OCI-M1 (cell line): ENCODE measurements at places on chromosomes 2 and 18.
A peak's percentile ranks its signal among the peaks of the same experiment; 100 is the strongest.

DNA sequence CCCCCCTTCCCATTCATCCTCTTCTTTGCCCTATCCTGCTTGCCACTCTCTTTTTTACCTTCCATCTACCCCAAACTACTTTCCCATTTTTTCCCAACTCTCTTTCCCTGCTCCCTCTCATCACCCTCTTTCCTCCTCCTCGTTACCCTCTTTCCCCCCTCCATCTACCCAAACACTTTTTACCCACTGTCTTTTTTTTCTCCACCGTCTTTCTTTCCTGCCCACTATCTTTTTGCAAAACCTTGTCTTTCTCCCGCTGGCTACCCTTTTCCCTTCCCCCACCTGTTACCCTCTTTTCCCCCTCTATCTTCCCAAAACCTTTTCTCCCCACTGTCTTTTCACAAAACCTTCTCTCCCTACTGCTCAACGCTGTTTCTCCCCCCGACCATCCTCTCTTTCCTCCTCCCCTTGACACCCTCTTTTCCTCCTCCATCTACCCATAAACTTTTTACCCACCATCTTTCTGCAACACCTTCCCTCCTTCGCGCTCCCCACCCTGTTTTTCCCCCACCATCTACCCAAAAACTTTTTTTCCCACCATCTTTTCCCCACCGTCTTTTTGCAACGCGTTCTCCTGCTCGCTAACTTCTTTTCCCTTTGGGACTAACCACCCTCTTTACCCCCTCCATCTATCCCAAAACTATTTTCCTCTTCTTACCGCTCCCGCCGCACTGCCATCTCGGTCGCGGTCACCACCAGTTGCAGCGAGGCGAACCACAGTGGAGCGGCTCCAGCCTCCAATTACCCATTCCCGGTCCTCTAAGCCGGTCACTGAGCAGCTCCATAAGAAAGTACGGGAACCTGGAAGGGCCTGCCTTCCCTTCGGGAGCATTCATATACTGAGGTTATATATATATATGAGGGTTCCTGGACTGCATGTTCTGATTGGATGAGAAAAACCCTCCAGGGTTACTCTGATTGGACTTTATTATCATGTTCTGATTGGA lies 15.0 kb downstream of the CCDC74A start:
- no peak for DNase-seq

DNA sequence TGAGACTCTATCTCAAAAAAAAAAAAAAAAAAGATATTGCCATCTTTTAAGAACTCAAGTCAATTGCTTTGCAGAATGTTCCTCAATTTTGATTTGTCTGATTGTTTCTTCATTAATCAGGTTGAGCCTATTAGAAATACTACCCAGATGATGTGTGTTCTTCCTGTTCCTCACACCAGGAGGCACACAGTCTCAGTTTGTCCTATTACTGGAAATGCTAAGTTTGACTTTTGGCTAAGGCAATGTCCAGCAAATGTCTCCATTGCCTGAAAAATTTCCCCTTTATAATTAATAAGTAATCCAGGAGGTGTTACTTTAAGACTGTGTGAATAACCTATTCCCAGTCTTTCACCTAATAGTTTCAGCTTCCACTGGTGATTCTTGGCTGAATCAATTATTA lies 28.4 kb downstream of the BOLA3 start:
- peak; percentile 24 for DNase-seq

- no peak for DNase-seq
Observed at GRCh38 chr2:54370405-54371104, 85.6 kb upstream of the SPTBN1 start.

DNA sequence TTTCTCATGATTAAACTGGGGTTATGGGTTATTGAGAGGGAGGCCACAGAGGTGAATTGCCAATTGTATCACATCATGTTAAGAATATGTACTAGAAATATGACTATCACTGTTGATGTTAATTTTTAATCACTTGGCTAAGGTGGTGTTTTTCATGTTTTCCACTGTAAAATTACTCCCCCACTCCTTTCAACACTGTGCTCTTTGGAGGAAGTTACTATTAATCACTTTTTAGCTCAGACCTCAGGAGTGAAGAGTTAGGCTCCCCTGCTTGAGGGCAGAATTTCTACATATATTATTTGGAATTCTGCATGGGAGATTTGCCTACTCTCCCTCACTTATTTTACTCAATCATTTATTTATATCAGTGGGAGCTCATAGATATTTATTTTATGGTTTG lies 76.0 kb upstream of the OSR1 start:
- no peak for DNase-seq

- peak; percentile 16 for DNase-seq
Observed at GRCh38 chr2:207253666-207254345, 88.1 kb upstream of the KLF7 start.

DNA sequence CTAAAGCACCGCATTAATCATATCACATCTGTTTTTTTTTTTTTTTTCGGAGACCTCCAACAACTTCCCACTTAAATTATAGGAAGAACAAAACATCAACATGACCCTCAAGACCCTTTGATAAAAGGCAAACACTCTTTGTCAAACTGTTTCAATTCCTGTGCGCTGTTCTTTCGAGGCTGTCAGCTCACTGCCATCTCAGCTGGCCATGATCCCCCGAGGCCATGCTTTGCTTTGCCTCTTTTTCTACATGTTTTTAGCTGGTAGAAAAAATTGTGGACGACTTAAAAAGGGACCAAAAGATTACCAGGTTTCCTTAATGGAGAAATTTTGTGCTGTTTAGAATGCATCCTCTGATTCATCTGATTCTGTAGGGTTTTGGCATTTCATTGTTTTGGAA lies 138.2 kb downstream of the DPP10 start:
- no peak for DNase-seq

DNA sequence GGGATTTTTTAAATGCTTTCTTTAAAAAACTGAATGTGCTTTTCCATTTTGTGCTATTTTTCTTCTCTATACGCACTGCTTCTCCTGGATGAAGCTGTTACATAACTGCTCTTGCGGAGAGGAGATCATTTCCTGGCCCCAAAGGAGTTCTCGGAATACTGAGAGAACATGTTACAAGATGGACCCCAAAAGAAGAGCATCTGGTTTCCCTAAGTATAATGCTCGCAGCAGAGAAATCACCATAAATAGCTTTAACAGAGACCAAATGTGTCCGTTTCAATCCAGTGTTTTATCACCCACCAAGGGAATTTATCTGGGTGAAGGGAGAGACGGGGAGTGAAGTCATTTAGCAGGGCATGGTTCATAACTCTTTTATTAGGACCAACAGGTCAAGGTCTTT lies 80.1 kb downstream of the RBM43 start:
- no peak for DNase-seq

- DNase-seq = no peak
Observed at GRCh38 chr2:241656190-241656741, 18.8 kb downstream of the ATG4B start.

DNA sequence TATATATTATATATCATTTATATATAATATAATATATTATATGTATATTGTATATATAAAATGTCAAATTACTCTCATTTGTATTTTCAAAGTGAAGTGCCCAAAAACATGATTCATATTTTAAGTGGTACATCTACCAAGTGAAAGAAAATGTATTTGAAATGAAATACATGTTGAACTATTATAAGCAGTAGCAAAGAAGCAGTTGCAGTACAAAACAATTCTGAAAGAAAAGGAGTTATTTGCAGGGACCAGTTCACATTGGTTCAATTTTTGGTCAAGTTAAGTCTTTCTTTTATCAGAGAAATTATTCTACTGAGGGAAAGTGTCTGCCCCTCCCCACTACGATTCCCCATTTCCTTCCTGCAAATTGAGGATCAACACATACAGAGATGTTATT lies 51.9 kb downstream of the APLF start:
- DNase-seq = no peak

- no peak for DNase-seq
Observed at GRCh38 chr18:74226156-74226555, 65.6 kb downstream of the CYB5A start.

DNA sequence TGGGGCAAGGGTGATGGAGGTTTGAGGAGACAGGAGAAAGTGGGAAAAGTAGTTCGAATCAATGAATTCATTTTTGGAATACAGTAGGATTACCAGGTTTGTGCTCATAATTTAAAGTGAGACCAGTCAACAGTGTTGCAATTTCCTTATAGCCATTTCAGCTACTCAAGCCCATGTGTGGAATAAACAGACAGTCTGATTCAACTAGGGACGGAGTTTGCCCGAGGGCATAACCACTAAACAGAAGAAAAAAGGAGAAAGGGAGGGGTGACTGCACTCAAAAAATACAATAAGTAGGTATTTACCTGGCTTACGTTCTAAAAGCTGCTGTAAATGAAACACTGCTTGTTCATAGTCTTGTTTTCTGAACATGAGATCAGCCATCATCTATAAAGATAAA lies 55.2 kb downstream of the TTC21B start:
- DNase-seq = no peak

- DNase-seq = no peak
Observed at GRCh38 chr2:170774074-170774473, 3.9 kb downstream of the ERICH2 start.

GRCh38 chr18:48857023-48857694 lies 93.6 kb downstream of the SMAD7 start:
- no peak for DNase-seq

DNA sequence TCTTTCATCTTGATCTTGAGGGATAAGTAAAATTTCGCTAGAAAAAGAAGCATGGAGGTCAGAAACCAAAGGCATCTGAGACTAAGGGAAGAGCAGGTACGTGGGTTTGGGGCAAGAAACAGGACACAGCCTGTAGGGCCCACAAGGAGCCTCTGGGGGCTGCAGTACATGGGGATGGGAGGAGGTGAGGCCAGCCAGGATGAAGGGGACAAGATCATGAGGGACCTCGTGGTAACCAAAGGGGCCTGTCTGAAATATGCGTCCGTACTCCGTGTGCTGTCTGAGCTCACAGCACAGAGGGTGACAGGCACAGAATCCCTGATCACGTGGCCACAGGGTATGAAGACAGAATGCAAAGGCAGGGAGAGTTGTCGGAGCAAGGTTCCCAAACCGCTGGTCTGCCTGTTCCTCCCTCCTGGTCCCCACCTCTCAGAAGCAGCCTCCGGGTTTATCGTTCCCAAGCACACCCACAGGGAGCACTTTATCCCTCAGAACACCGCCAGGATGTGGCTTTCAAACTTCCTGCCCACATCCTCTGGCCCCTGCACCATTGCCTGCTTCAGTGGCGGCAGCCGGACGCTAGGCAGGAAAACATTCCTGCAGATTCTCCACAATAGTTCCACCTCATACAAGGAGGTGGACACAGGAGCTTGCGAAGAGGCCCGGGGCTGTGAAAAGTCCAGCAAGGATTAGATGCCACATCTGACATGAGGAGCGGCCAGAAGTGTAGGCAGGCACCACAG lies 12.0 kb downstream of the TMEM163 start:
- peak; percentile 67 for DNase-seq

DNA sequence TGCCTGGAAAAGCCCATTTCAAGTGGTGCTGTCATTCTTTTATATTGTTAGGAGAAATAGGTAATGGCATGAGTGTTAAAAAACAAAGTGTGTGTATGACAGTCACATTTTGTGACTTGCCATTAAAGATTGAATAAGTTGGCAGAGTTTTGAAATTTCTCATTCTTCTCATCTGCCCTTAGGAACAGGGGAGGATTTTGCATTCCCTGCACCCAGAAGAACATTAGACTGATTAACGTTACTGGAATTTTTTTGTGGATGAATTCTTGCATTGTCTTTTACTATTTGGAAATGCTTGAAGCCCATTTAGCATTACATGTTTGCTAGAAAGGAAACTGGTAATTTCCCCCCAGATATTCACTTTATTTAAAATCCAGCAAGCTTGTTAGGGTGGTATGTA lies 162.2 kb downstream of the BABAM2 start:
- DNase-seq = no peak

DNA sequence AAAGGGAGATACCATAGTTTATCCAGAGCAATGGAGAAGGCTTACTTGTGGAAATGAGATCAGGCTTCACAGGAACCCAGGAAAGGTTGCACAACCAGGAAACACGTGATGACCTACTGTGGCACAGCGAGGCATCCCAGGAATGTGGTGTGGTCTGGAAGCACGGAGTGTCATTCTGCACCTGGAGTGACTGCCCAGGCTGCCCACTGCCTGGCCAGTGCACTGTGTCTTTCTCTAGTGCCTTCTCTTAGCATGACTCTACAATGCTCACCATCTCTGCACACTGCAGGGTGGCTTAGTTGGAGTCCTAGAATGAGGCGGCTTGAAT lies 48.9 kb downstream of the CHST9 start:
- DNase-seq = no peak

DNA sequence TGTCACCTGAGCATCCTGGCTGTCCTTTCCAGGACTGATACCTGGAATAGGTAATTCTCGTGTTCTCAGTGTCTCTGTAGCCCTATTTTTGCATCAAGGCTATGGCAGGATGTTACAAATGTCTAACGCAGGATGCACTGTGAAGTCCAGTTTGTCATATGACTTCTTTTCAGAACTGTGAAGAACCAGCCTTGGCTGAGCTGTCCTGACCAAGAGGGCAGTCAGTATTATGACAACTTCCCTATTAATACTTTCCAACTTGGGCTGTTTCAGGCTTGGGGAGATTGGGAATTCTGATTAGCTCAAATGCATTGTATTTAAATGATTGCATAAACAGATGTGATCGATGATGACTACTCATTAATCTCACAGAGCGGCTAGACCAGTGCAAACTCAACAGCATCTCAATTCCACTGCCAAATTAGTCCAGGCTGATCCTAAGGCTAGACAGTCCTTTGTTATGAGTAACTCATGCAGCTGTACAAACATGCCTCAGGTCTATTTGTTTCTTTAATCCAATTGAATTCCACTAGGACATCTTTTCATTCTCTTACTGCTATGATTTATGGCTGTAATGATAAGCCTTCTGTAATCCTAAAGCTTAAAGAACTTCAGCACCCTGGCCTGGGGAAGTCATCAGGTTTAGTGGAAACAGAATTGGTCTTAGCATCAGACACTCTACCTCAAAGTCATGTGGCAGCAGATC lies 331.6 kb downstream of the KCNS3 start:
- DNase-seq = no peak

- DNase-seq = no peak
Observed at GRCh38 chr2:60844105-60844504, 37.3 kb upstream of the REL start.

GRCh38 chr2:153138651-153139375 lies 339.7 kb downstream of the RPRM start:
- DNase-seq = peak; percentile 31

GRCh38 chr2:159882130-159882745 lies 84.2 kb upstream of the CD302 start:
- DNase-seq = no peak

GRCh38 chr18:32420084-32420750 lies 50.5 kb downstream of the GAREM1 start:
- DNase-seq = no peak

DNA sequence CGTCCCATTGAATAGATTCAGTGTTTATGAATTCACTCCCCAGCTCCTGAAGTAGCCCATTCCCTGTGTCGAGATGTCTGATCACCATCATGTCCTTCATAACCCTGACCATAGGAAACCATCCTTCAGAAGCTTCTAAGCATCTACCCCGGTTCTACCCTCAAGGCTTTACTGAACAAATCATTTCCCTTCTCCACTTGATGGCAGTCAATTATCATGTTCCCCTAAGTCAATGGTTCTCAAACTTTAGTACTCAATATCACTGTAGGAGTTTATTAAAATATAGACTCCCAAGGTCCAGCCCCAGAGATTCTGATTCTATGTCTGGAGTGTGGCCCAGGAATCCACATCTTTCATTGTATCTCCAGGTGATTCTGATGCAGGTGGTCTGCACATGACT lies 228.4 kb upstream of the SP5 start:
- DNase-seq = no peak

- DNase-seq = no peak
Observed at GRCh38 chr18:36378205-36378604, 80.7 kb downstream of the FHOD3 start.

GRCh38 chr2:119062179-119062578 lies 96.4 kb downstream of the C1QL2 start:
- DNase-seq = no peak
